ENCODE measurements at places on chromosomes 1 and 21. TPM values are rescaled to one million over a fixed set of nuclear protein-coding genes. Genes with fewer than 3 reads are reported as not detected.

The TAS1R3 gene
- not detected for total RNA-seq

The VAV3 gene
- 8.9 TPM for total RNA-seq

The RPE65 gene
- total RNA-seq, result not detected

The FCRL6 gene
- not detected for total RNA-seq

The CDA gene
- 3.3 TPM for total RNA-seq

The PDE9A gene
- total RNA-seq, result 102 TPM

The NHLH1 gene
- not detected for total RNA-seq

DNA sequence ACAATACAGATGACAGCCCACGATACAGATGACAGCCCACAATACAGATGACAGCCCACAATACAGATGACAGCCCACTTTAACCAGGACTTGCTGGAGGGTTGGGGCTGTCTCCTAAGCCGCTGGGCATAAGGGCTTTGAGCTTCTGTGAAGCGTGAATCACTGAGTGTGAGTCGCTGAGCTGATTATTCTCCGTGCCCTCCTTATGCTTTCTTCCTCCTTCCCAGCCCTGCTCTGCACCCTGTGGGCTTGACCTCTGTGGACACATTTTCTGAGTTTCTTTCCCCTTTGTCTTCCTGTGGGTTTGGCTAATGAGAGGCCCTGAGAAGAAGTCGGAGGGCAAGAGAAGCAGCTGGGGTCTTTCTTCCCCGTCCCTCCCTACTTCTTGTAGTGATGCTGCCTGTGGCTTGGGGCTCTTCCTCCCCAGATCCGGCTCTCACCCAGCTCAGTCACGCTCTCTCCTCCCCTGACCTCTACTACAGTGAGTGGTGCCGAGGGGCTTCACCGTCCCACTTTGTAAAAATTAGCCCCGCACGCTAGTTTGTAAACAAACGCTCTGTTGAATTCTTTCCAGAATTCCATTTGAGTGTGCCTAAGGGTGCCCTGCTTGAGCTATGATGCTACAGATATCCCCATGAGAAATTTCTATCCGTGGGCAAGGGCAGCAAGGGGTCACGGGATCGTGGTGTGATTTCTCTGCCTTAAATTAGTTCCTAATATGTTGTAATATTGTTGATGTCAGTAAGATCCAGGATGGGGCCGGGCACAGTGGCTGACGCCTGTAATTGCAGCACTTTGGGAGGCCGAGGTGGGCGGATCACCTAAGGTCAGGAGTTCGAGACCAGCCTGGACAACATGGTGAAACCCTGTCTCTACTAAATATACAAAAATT, 46.4 kb upstream of the SOD1 start:
- no peak overlapping the region for H3K27ac ChIP-seq
- no peak overlapping the region for H3K4me3 ChIP-seq
- H3K4me1 ChIP-seq, result no peaks in the 10 kb centered on the region
- DNase-seq, result no peak
- H3K36me3 ChIP-seq, result no peaks in the 10 kb centered on the region

- no peaks in the 10 kb centered on the region for H3K4me1 ChIP-seq
- no peak for DNase-seq
- no peak within 1 kb of the TSS for H3K27ac ChIP-seq
- no peaks in the 10 kb centered on the region for H3K27me3 ChIP-seq
Measured at GRCh38 chr1:182684116-182684828, at the start of gene RGS8. TSS of gene RGS8 (minus strand) at chr1:182684587. CDS start at chr1:182669649, 14,938 bp downstream.

GRCh38 chr21:45908536-45909237, 72.9 kb upstream of the COL6A1 start:
- H3K36me3 ChIP-seq, result no peaks in the 10 kb centered on the region
- H3K4me1 ChIP-seq, result peaks cover 14% of the 10 kb centered on the region
- H3K27ac ChIP-seq, result no peak overlapping the region
- H3K27me3 ChIP-seq, result no peaks in the 10 kb centered on the region
- no peak overlapping the region for H3K4me3 ChIP-seq
- DNase-seq, result no peak

DNA sequence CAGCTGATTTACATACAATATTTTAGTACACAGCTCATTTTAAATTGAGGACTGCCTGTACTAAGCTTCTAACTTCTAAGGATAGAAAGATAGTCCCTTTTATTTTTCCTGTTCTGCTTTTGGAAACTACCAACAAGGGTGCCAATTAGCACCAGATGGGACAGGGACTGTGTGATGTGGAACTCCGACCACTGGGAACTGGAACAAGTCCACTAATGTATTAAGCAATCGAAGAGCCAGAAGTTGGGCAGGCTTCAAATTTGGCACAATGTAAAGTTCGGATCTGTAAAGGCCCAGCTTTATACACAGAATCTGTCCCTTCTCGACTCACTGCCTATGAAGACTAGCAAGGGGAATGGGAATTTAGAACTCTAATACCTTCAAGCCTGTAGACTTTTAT, 149.3 kb downstream of the ZC3H11B start:
- no peaks in the 10 kb centered on the region for H3K27me3 ChIP-seq
- no peaks in the 10 kb centered on the region for H3K36me3 ChIP-seq
- no peaks in the 10 kb centered on the region for H3K4me1 ChIP-seq
- no peak for DNase-seq
- H3K4me3 ChIP-seq, result no peak overlapping the region

GRCh38 chr1:19435181-19435580, 50.2 kb downstream of the CAPZB start:
- no peaks in the 10 kb centered on the region for H3K36me3 ChIP-seq
- H3K4me1 ChIP-seq, result peaks cover 98% of the 10 kb centered on the region
- DNase-seq, result peak; percentile 79

DNA sequence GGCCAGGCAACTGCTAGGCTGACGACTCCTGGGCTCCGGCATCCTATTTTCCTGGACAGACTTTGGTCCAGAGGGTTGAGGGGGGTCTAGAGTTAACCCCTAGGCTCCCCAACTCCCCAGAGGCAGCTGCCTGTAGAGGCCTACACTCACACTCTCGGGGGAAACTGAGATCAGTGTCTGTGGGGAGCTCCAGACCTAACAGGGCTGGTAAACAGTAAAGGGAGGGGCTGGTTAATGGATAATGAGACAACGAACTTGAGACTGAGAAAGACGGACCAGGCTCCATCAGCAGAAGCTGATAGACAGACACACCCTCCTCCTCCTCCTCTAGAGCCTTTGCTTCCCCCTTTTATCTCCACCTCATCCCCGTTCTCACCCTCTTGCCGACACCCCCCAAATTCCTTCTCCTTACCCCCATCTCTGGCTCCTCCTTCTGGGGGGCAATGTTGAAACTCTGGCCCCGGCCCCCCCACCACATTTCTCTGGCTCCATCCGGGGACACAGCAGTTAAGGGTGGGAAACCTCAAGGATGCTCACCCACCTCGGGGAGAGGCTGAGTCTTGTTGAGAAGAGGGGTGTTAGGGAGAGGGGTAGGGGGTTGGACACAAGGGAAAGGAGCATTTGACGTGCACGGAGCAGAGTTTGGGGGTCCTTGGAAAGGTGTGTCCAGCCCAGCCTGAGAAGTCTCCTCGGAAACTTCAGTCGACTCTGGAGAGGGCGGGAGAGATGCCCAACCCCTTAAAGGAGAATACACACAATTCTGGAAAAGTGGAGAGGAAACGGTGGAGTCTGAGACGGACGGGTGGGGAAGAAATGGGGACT, at the start of gene MTMR11:
Gene MTMR11, minus strand, starts transcription at position 710 of the 822 bp plus-strand sequence. Its CDS starts 232 bp downstream, at position 478.
- H3K36me3 ChIP-seq, result no peaks in the 10 kb centered on the region
- peaks cover 38% of the 10 kb centered on the region for H3K4me1 ChIP-seq
- H3K27me3 ChIP-seq, result no peaks in the 10 kb centered on the region
- peak within 1 kb of the TSS; percentile 84 for H3K27ac ChIP-seq
- H3K4me3 ChIP-seq, result peak within 1 kb of the TSS; percentile 57

DNA sequence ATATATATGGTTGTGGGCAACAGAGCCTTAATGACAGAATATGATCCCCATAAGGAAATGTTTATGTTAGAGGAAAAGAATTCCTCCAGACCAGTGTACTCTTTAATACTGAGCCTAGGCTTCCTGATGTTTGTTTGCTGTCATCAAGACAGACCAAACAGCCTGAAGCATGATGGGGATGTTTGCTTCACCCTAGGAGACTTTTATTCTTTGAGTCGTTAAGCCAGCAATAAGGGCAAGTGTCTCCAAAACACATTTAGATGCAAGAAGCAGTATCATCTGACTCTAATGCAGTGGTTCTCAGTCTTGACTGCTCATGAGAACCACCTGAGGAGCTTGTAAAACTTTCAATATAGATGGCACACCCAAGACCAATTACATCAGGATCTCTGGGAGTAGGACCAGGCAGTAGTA, 33.1 kb downstream of the UBE2U start:
- H3K4me1 ChIP-seq, result no peaks in the 10 kb centered on the region
- H3K36me3 ChIP-seq, result no peaks in the 10 kb centered on the region
- H3K27me3 ChIP-seq, result no peaks in the 10 kb centered on the region
- H3K27ac ChIP-seq, result no peak overlapping the region
- DNase-seq, result no peak
- no peak overlapping the region for H3K4me3 ChIP-seq

GRCh38 chr21:45938453-45938755, 43.2 kb upstream of the COL6A1 start:
- DNase-seq, result no peak
- no peak overlapping the region for H3K4me3 ChIP-seq
- no peaks in the 10 kb centered on the region for H3K4me1 ChIP-seq

DNA sequence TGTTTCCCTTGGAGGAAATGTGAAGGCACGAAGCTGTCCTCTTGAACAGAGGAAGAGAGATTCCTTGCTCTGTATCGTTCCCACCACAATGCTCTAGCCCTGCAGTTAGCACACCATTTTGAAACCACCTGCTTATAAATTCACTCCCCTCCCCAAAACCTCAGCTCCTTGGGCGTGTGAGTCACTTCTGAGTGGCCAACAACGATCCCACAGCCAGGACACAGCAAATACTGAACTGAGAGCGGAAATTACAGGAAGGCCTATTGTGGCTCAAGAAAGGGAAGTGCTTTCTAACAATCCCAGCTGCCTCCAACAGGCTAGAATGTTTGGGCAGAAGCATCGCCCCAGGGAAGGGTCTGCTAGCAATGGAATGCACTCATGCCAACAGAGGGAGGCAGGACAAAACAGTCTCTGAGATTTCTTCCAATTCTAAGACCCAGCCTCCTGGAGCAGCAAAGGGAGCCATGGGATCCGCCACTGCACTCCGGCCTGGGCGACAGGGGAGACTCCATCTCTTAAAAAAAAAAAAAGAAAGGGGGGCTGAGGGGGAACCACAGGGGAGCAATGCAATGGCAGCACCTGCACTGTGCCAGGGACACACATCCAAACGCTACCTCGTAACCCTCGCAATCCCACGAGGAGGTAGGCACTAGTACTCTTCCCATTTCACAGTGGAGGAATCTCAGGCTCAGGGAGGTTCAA, 1.9 kb downstream of the TMEM53 start:
- no peak for DNase-seq
- no peaks in the 10 kb centered on the region for H3K27me3 ChIP-seq
- no peak overlapping the region for H3K4me3 ChIP-seq
- no peaks in the 10 kb centered on the region for H3K36me3 ChIP-seq

GRCh38 chr1:11335417-11336056, 62.5 kb downstream of the UBIAD1 start:
- H3K4me3 ChIP-seq, result no peak overlapping the region
- H3K36me3 ChIP-seq, result no peaks in the 10 kb centered on the region
- peaks cover 2% of the 10 kb centered on the region for H3K27me3 ChIP-seq
- H3K4me1 ChIP-seq, result no peaks in the 10 kb centered on the region
- H3K27ac ChIP-seq, result no peak overlapping the region

DNA sequence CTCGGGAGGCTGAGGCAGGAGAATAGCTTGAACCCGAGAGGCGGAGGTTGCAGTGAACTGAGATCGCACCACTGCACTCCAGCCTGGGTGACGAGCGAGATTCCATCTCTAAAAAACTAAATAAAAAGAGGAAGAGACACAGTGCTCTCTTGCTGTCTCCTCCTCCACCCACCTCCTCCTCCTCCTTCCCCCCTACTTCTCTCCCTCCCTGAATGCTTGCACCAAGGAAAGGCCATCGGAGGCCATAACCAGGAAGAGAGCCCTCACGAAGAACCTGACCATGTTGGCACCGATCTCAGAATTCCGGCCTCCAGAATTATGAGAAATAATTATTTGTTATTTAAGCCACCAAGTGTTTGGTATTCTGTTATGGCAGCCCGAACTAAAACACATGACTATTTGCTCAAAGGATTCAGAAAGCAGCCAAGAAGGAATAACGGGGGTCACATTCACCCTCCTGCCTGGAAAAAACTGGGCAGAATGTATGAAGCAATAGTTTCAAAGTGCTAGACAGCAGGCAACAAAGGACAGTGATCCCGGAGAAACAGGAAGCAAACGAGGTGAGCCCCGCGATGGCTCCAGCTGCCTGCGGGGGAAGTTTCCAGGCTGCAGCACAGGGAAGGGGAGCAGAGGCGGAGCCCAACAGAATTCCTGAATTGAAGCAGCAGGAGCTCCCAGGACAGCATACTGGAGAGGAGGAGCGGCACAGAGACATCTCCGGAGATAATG, 35.8 kb downstream of the LDLRAD1 start:
- H3K27ac ChIP-seq, result peak overlapping the region; percentile 65
- no peak for DNase-seq
- H3K4me1 ChIP-seq, result peaks cover 4% of the 10 kb centered on the region
- peak overlapping the region; percentile 38 for H3K4me3 ChIP-seq
- no peaks in the 10 kb centered on the region for H3K27me3 ChIP-seq

DNA sequence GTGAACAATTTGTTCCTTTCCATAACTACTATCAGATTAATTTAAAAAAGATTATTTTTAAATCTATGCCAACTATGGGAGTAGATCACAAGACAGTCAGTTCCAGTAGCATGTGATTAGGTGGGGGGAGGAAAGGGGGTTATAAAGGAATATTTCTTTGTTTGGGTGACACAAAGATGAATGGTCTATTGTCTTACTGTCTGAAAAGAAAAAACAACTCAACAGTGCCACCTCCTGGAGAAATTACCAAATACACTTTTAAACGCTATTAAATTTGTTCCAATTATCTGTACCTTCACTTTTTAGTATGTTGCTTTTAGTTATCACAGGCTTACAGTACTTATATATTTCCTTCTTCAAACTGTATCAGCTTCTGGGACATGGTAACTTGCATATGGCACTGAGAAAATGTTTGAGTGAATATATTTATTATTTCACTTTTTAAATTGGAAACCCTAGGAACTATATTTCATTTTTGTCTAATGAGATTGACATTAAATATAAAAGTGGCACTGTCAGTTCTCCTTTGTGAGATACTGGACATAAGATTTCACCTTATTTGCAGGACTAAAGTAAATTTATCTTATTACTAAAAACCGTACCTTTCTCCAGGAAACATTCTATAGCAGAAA, 1.7 kb upstream of the SORT1 start:
- DNase-seq, result no peak
- H3K4me3 ChIP-seq, result no peak overlapping the region
- peaks cover 37% of the 10 kb centered on the region for H3K36me3 ChIP-seq

GRCh38 chr21:31221043-31221442, 123.0 kb downstream of the TIAM1 start:
- DNase-seq, result no peak
- no peak overlapping the region for H3K4me3 ChIP-seq
- no peaks in the 10 kb centered on the region for H3K36me3 ChIP-seq
- H3K27me3 ChIP-seq, result peaks cover 4% of the 10 kb centered on the region

GRCh38 chr1:36994294-36994693, 40.0 kb downstream of the GRIK3 start:
- no peak overlapping the region for H3K4me3 ChIP-seq
- peaks cover 3% of the 10 kb centered on the region for H3K4me1 ChIP-seq
- H3K27me3 ChIP-seq, result no peaks in the 10 kb centered on the region
- H3K27ac ChIP-seq, result no peak overlapping the region
- DNase-seq, result no peak
